ENCODE measurements at places on chromosomes 4 and X.

DNA sequence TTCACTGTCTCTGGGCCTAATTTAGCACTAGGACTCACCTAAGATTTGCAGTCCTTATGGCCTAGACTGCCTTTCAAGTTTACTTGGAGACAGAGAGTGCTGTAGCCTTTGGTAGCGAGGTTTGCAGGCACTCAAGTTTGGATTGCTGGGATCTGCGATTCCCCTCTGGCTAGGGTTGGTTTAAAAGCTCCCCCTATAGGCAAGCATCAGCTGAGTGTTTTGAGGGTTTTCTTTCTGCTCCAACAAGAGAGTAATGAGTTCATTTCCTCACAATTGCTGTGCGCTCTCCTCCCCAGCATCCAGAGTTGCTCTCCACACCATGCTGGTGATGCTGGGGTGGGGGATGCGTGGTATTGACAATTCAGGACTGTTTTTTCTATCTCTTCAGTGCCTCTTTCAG, 206.9 kb downstream of the GLUD2 start:
- DNase-seq = no peak

GRCh38 chr4:69830560-69831269, 29.2 kb downstream of the SULT1E1 start:
- peak; percentile 45 for DNase-seq

GRCh38 chr4:83606898-83607297, 71.0 kb downstream of the GPAT3 start:
- no peak for DNase-seq

DNA sequence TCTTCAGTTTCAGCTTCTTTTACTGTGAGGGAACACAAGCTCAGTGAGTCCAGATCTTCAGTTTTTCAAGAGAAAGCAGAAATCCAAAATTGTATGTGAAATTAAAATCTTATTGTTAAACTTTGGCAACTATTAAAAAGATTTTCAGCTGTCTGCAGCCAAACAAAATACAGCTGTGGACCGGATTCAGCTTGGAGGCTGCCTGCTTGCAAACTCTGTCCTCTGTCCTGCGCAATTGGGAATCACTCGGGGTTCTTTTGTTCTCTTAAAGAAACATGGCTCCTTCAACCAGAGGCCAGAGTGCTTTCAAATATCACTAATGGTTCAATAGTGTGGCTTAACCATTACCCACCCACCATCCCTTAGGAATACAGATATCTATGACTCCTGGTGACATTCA, 201.2 kb downstream of the CHIC2 start:
- peak; percentile 97 for DNase-seq

- no peak for DNase-seq
Measured at GRCh38 chr4:102493257-102493656, 7.9 kb upstream of the NFKB1 start.

DNA sequence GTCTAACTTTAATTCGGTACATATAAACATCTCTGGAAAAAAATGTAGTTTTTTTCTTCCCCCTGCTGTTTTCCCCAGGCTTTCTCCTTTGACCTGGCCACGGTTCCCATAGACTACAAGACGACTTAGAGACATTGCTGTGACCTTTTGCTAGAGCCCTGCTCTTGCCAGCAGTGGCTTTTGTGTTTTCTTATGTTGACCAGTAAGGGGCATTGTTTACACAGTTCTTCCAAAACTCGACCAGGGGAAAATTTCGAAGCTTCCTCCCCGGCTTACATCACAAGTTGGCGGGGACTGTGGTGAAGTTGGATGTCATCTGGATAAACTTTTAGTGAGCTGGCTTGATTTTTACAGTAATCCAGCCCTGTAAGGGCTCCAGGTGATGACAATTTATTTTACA, 9.3 kb downstream of the CCDC160 start:
- DNase-seq = peak; percentile 42

DNA sequence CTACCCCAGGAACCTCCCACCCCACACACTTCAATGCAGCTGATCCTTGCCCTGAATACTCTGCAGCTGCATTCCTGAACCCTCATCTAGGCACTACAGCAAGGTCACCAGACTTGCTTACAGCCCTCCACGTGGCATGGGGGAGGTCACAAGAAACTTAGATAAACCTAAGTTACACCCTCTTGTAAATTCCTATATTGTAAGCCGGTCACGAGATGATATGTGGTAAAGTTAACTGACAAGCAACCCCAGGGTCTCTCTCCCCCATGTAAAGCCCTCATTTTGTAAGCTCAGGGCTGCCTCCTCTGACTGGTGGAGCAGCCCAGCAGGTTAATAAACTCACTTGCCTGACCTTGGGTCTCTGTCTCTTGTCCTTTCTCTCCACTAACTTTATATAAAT, 570.7 kb downstream of the PCDH7 start:
- no peak for DNase-seq

GRCh38 chr4:338759-339097, 1.1 kb downstream of the ZNF141 start:
- peak; percentile 8 for DNase-seq

DNA sequence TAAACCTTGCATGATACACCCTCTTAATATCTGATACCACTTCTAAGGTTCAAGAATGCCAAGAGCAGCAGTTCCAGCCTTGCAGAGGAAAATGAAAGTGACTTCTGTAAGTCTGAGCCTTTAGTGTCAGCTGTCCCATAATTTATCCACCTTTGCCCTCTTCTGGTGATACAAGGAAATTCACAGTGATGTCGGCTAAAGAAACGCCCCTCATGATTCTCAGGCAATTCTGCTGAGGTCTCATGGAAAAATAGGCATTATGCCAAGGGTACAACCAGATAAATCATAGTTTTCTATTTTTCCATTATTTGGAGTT, 172.2 kb upstream of the CXCL13 start:
- peak; percentile 81 for DNase-seq

GRCh38 chrX:30533266-30533665, 44.3 kb downstream of the TASL start:
- DNase-seq = no peak

DNA sequence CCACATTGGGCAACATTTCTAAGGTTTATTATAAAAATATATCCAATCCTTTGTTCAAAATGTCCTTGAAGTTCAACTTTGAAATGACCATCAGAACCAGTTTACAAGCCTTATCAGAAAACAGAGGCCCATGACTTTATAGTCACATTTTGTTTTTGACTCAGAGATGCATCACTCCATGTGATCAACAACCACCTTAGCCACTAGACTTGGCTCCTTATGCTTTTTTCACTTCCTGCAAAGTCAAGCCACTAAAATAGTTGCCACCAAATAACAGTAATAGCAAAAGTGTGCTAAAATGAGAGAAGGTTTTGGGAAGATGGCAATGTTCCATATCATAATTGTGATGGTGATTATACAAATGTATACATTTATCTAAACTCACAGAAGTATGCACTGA, 181.7 kb downstream of the MAML3 start:
- DNase-seq = no peak

- DNase-seq = peak; percentile 41
Measured at GRCh38 chrX:135982860-135983259, 2.4 kb upstream of the SLC9A6 start.

DNA sequence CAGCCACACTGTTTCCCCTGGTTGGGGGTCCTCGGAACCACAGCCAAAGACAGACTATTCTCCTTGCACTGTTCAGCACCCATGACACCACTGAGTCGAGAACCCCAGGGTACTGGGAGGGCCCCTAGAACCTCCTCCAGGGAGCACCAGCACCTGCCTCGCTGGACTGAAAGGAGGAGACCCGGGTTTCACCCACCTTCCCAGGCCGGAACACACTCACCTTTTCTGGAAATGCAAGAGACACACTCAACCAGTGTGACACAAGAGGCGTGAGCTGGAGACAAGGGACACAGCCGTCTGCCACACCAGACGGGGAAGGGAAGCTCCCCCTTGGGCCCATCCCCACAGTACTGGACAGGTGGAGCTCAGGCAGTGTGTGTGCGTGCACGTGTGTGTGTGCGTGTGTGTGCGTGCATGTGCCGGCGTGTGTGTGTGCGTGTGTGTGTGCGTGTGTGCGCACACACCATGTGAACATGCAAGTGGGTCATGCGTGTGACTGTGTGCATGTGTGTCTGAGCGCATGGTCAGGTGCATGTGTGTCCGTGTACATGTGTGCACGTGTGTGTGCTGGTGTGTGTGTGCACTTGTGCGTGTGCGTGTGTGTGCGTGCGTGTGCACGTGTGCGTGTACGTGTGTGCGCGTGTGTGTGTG, 128.8 kb upstream of the NKX1-1 start:
- DNase-seq = no peak

GRCh38 chr4:139171876-139172691, 4.9 kb downstream of the ELF2 start:
- DNase-seq = peak; percentile 94

- peak; percentile 86 for DNase-seq
Measured at GRCh38 chrX:17689971-17690409, 47.3 kb upstream of the SCML1 start.

DNA sequence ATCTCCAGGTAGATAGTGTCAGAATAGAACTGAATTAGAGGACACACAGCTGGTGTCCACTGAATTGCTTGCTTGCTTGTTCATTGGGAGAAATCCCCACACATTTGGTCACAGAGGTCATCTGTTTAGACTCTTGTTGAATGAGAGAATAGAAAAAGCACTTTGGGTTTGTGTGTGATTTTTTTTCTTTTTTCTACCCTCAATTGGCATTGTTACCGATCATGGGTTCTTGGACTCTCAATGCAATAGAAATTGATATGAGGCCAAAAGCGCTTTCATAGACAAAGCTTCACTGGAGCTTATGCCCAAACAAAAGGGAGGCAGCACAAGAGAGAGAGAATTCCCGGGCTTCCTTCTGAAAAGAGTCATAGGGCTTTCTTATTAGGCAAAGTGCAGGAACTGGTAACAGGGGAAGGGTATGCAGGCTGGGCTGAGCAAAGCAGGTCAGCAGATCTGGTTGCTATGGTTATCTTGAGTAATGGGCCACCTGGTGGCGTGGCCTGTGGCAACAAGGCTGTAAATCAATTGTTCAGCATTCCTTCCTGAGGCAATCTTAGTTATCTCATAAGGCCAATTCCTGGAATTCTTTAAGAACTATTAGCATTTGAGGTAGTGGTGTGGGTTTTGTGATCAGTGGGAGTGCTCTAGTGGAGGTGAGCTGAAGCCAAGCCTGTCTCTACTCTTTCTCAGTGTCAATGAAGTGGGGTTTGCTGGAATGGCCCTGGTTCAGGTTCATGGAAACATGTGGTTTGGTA, 5.3 kb upstream of the GPR82 start:
- no peak for DNase-seq

DNA sequence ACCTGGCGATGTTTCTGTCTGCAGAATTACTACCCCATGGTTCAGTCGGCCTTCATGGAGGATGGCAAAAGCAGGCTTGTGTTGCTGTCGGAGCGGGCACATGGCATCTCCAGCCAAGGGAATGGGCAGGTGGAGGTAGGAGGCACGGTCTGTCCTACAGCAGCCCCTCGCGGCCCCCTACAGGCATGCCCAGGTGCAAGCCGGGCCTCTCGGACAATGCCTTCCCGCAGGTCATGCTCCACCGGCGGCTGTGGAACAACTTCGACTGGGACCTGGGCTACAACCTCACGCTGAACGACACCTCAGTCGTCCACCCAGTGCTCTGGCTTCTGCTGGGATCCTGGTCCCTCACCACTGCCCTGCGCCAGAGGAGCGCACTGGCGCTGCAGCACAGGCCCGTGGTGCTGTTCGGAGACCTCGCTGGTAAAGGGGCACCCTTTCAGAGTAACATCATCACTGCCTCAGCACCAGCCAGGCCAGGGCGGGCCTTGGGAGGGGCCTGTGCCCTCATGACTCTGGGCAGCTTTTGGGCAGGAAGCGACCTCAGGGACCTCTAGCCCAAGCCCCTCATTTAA, 29.5 kb upstream of the MRFAP1 start:
- DNase-seq = no peak

- no peak for DNase-seq
Measured at GRCh38 chr4:39014028-39014427, 18.2 kb downstream of the TMEM156 start.

GRCh38 chr4:173490817-173491528, 39.1 kb downstream of the HAND2 start:
- peak; percentile 49 for DNase-seq

GRCh38 chrX:153488231-153488914, 6.4 kb upstream of the BGN start:
- no peak for DNase-seq

- DNase-seq = peak; percentile 11
Measured at GRCh38 chrX:150036181-150036580, 97.9 kb upstream of the EOLA2 start.

DNA sequence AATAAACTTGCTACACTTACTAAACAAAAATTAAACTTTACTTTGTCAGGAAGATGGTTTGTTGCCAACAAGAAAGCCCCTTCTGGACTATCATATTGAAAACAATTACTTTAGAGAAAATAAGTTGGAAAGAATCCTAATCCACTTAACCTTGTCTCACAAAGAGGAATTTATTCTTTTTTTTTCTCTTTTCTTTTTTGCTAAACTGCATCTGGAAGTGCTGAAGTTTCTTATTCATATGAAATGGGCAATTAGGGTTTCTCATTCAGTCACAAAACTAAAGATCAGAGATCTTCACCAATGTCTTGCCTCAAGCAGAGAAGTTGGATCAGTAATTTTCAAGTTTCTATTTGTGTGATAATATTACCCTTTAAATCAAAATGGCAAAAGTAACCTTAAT, 234.9 kb upstream of the AMOT start:
- peak; percentile 0 for DNase-seq

- DNase-seq = no peak
Measured at GRCh38 chrX:12946406-12946805, 28.5 kb upstream of the TMSB4X start.

- peak; percentile 83 for DNase-seq
Measured at GRCh38 chrX:21958916-21959315, 18.4 kb downstream of the SMS start.

DNA sequence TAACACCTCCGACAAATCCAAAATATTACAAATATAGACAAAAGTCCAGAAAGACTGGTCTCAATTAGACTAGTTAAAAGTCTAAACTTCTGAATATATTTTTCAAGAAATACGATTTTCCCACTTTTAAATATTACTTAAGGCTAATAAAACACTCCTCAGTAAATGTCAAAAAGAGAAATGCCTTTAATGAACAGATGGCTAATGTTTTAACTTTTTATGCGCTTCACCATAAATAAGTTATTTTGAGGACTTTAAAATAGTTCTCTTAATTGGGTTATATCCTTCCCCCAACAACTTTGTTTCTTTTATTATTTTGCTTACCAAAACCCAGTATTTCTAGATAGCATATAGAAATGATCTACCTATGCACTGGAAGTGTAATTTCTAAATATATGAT, 201.4 kb downstream of the APBB2 start:
- no peak for DNase-seq

DNA sequence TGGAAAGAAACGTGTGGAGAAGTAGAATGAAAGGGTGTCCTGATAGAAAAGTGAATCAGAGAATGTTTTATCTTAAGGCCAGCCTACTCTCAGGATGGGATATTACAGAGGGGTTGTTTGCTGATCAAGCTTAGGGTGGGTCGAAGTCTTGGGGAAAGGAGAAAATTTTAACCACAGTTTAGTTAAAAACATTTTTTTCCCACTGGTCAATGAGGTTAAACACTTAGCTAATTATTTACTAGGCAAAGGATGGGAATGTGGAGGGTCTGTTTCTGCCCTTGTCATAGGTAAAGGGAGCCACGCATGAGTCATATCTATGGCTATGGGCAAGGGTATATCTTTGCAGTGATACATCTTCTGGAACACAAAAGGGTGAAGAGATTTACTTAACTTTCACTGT, 16.1 kb upstream of the SULT1E1 start:
- DNase-seq = no peak

DNA sequence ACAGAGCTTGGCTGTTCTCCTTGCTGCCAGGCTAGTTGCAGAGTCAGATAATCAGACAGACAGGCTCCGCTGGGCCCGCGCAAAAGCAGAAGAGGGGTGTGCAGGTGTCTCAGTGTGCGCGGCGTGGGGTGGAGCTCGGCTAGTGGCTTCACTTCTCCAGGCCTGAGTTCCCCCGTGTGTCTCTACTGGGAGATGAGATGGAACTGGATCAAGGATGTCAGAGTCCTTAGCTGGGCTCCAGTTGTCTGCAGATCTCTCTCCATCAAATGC, 21.1 kb downstream of the HTRA3 start:
- no peak for DNase-seq

Measured in muscle of leg (tissue), 16 donors.